ENCODE measurements at places on chromosomes 6 and 20. TPM values are rescaled to one million over a fixed set of nuclear protein-coding genes. Genes with fewer than 3 reads are reported as not detected.

DNA sequence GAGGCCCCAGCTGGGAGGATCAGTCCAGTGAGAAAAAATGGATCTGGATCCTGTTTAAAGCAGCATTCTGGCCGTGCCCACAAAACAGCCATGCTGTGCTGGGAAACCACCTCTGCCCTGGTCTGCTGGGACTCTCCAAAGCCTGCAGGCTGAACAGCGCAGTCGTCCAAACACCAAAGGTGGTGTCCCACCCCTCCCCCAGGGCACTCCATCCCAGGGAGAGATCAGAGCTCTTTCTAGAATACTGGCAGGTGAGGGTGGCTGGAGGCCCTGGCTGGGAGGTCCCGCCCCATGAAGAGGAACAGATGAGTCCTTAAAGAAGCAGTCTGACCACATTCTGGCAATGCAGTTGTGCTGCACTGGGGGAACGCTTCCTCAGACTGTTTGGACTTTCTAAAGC is 84.6 kb downstream of the MRAP2 start:
- no peaks in the 10 kb centered on the region for H3K36me3 ChIP-seq
- H3K4me3 ChIP-seq, result no peak overlapping the region
- H3K4me1 ChIP-seq, result no peaks in the 10 kb centered on the region
- DNase-seq, result no peak

- peaks cover 6% of the 10 kb centered on the region for H3K4me1 ChIP-seq
- H3K36me3 ChIP-seq, result no peaks in the 10 kb centered on the region
- H3K27me3 ChIP-seq, result no peaks in the 10 kb centered on the region
- DNase-seq, result peak; percentile 62
- no peak overlapping the region for H3K27ac ChIP-seq
- no peak overlapping the region for H3K4me3 ChIP-seq
These were observed 85.2 kb downstream of the SHLD1 start for GRCh38 chr20:5835321-5835821.

DNA sequence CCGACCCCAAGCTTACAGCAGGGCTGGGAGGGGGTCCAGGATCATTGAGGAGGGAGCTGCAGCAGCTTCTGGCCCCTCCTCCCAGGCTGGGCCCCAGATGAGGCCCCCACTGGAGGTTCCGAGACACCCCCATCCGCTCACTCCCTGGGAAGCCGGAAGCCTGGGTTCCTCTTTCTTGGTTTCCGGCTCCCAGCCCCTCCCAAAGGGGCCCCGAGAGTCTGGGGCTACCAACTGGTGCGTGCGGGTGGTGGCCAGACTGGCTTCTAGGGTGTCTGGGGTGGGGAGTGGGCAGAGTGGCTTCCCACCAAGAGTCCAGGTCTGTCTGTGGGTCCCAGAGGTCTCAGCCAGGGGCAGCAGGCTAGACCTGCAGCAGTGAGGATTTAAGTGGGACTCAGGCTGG is 2.2 kb downstream of the RGS19 start:
- H3K4me3 ChIP-seq, result no peak overlapping the region
- H3K4me1 ChIP-seq, result peaks cover 11% of the 10 kb centered on the region
- peaks cover 21% of the 10 kb centered on the region for H3K36me3 ChIP-seq
- H3K27me3 ChIP-seq, result peaks cover 4% of the 10 kb centered on the region
- no peak for DNase-seq

- H3K27me3 ChIP-seq, result no peaks in the 10 kb centered on the region
- H3K4me1 ChIP-seq, result peaks cover 17% of the 10 kb centered on the region
- peak; percentile 86 for DNase-seq
- peak overlapping the region; percentile 46 for H3K27ac ChIP-seq
- H3K36me3 ChIP-seq, result no peaks in the 10 kb centered on the region
These were observed 9.2 kb downstream of the ZHX3 start for GRCh38 chr20:41308290-41308711.

- no peaks in the 10 kb centered on the region for H3K27me3 ChIP-seq
- H3K4me1 ChIP-seq, result no peaks in the 10 kb centered on the region
- H3K36me3 ChIP-seq, result no peaks in the 10 kb centered on the region
- H3K27ac ChIP-seq, result no peak overlapping the region
- H3K4me3 ChIP-seq, result no peak overlapping the region
These were observed 12.7 kb upstream of the JAG1 start for GRCh38 chr20:10686356-10687133.

- H3K27me3 ChIP-seq, result peaks cover 1% of the 10 kb centered on the region
- H3K36me3 ChIP-seq, result no peaks in the 10 kb centered on the region
- DNase-seq, result peak; percentile 3
- no peak overlapping the region for H3K4me3 ChIP-seq
- no peak overlapping the region for H3K27ac ChIP-seq
- H3K4me1 ChIP-seq, result no peaks in the 10 kb centered on the region
These were observed 88.5 kb downstream of the TBC1D7 start for GRCh38 chr6:13239530-13240455.

- no peak overlapping the region for H3K4me3 ChIP-seq
- peaks cover 5% of the 10 kb centered on the region for H3K36me3 ChIP-seq
- peak overlapping the region; percentile 29 for H3K27ac ChIP-seq
These were observed 261.5 kb downstream of the EYA4 start for GRCh38 chr6:133502441-133503335.

DNA sequence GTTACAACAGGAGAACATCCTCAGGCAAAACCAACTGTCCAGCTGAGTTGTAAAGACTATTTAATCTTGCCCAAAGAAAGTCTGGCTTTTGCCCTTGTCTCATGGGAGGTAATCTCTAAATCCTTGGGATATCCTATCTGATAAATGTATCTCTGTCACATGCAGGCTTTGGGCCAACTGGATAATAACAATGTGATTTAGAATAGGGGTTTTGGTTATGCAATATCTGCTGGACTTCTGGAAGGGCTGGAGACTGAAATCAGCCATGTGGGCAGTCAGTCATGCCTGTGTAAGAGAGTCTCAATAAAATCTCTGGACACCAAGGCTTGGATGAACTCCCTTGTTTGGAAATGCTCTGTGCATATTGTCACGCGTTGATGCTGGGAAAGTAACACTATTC is 56.3 kb upstream of the PRL start:
- H3K4me1 ChIP-seq, result peaks cover 2% of the 10 kb centered on the region
- H3K4me3 ChIP-seq, result no peak overlapping the region

GRCh38 chr20:57135875-57136274 is 130.6 kb downstream of the BMP7 start:
- no peak overlapping the region for H3K27ac ChIP-seq
- no peaks in the 10 kb centered on the region for H3K4me1 ChIP-seq
- no peaks in the 10 kb centered on the region for H3K27me3 ChIP-seq
- no peak overlapping the region for H3K4me3 ChIP-seq
- DNase-seq, result no peak
- no peaks in the 10 kb centered on the region for H3K36me3 ChIP-seq

DNA sequence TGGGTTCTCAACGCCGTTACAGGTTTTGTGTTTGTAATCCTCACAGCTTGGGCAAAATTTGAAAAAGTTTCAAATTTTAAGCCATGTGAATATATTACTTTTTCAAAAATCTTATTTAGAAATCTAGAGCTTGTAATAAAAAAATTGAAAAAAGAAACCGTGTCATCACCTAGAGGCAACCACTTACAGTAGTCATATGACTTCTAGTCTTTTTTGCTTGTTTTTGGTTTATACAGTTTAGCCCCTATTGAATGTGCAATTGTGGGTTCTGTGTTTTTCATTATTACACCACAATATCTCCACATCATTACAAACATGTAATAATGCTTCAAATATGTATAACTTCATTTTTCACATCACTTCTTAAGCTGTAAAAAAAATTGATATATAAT is 888 bp downstream of the DYNLRB1 start:
- no peak for DNase-seq
- H3K27me3 ChIP-seq, result no peaks in the 10 kb centered on the region
- peak overlapping the region; percentile 89 for H3K4me3 ChIP-seq
- H3K36me3 ChIP-seq, result peaks cover 4% of the 10 kb centered on the region
- peak overlapping the region; percentile 95 for H3K27ac ChIP-seq

DNA sequence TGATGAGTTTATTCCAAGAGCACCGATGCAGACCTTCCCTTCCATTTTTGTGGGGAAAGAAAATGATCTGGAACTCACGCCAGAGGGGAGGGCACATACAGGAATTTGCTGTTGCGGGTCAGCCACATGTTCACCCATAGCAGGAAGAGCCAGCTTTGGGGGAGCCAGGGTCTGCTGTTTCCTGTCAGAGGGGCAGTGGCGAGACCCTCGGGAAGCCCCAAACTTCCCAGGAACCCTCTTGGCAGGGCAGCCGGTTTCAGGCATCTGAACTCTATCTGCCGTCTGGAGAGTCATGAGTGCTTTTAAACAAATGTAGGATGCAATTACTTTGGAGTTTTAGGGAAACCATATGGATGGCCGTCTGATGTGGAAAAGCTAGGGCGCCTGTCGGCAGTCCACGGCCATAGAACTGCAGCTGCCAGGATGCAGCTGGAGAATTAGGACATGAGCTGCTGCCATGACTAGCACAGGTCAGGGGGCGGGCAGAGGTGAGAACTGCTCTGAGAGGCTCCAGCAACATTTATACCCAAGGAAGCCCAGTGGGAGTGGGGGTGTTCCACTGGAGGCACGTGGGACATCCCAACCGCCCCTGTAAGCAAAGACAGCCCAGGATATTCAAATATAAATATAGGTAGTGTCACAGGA is 14.8 kb upstream of the SERPINB9 start:
- H3K36me3 ChIP-seq, result no peaks in the 10 kb centered on the region
- H3K27me3 ChIP-seq, result no peaks in the 10 kb centered on the region
- H3K27ac ChIP-seq, result no peak overlapping the region
- no peak for DNase-seq
- H3K4me1 ChIP-seq, result peaks cover 4% of the 10 kb centered on the region

DNA sequence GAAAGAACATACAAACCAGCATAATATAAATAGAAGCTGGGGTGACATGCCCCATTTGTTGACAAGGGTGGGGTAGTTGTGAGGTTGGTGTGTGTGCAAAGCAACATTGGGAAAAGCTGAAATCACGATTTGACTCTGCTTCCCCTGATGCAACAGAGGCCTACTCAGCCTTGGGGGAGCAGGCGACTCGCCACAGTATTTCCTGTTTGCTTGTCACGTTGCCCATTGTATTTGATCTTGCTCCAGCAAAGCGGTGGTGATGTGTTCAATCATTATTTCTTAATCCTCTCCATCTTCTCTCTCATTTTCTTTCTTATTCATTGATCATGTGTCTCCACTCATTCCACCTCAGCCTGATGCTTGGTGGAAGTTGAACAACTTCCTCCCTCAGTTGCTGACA is 165.8 kb upstream of the CITED2 start:
- no peaks in the 10 kb centered on the region for H3K27me3 ChIP-seq
- peak overlapping the region; percentile 86 for H3K27ac ChIP-seq
- peak; percentile 77 for DNase-seq
- no peaks in the 10 kb centered on the region for H3K36me3 ChIP-seq
- no peak overlapping the region for H3K4me3 ChIP-seq
- peaks cover 12% of the 10 kb centered on the region for H3K4me1 ChIP-seq

- peak; percentile 12 for DNase-seq
- no peaks in the 10 kb centered on the region for H3K4me1 ChIP-seq
- no peaks in the 10 kb centered on the region for H3K27me3 ChIP-seq
These were observed 121.5 kb upstream of the HCRTR2 start for GRCh38 chr6:55052846-55053245.

- peaks cover 6% of the 10 kb centered on the region for H3K4me1 ChIP-seq
- H3K27me3 ChIP-seq, result no peaks in the 10 kb centered on the region
- DNase-seq, result no peak
- no peak overlapping the region for H3K4me3 ChIP-seq
- no peak overlapping the region for H3K27ac ChIP-seq
- no peaks in the 10 kb centered on the region for H3K36me3 ChIP-seq
These were observed 304.6 kb upstream of the ZFP64 start for GRCh38 chr20:52496191-52496590.

DNA sequence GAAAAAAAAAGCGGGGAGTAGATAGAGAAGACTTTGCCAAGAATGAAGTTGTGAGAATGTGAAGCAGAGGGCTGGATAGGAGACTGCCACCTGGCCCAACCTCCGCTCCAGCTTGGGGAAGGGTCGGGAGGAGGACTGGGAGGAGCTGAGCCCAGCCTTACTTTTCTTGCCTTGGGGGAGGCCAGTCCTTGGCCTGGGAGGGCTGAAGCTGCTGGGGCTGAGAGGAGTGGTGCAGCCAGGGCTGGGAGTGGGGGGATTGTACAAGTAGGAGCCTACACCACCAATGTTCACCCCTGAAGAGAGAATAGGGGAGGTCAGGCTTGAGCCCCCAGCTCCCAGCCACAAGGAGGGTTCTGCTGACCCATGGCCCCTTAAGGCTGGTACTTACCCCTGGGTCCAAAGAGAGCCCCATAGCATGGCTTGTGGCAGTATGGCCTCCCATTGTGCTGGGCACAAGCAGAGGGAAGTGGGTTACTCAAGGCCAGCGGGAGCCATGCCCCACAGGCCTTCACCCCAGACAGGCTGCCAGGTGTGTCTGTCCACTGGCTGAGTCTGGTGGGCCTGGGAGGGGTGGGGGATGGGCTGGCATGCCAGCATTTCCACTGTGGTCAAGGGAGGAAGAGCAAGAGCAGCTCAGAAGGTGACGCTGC is 1.1 kb downstream of the CRIP3 start:
- H3K4me3 ChIP-seq, result no peak overlapping the region
- H3K27me3 ChIP-seq, result peaks cover 45% of the 10 kb centered on the region
- no peaks in the 10 kb centered on the region for H3K4me1 ChIP-seq

DNA sequence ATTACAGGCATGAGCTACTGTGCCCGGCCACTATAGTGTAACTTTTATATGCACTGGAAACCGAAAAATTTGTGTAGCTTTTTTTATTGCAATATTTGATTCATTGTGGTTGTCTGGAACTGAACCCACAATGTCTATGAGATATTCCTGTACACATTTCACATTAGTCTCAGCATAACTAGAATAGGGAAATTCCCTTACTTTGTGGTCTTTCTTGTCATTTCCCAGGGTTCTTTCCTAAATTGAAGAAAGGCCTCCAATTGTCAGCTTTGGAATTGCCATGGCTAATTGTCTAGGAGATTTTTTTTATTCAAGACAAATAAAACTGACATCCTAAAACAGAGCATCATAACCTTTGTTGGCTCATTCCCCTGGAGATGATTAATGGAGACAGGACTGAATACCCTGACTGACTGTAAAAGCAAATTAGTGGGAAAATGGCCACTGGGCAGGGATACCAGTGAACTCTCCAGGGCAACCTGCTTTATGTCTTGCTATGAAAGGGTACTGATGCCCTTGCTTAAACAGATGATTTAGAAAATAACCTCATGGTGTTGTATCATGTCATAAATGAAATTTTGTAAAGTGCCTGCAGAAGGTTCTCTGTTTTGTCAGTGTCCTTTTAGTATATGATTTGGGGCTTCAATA is 576.9 kb downstream of the RFPL4B start:
- no peaks in the 10 kb centered on the region for H3K4me1 ChIP-seq
- H3K36me3 ChIP-seq, result no peaks in the 10 kb centered on the region
- no peak overlapping the region for H3K4me3 ChIP-seq

GRCh38 chr6:109713097-109713496 is 22.0 kb downstream of the FIG4 start:
- no peaks in the 10 kb centered on the region for H3K36me3 ChIP-seq
- no peaks in the 10 kb centered on the region for H3K4me1 ChIP-seq
- DNase-seq, result no peak
- no peak overlapping the region for H3K27ac ChIP-seq

GRCh38 chr6:151096691-151097606 is 142.8 kb upstream of the AKAP12 start:
- H3K4me1 ChIP-seq, result peaks cover 3% of the 10 kb centered on the region
- peaks cover 48% of the 10 kb centered on the region for H3K36me3 ChIP-seq
- no peaks in the 10 kb centered on the region for H3K27me3 ChIP-seq
- H3K4me3 ChIP-seq, result no peak overlapping the region

Gene REM1
- total RNA-seq, result not detected

Gene SYCP2L
- total RNA-seq, result not detected

Gene ATAT1
- 3.3 TPM for total RNA-seq

Gene GABRR2
- total RNA-seq, result under 0.01 TPM

Gene VWA7
- total RNA-seq, result 0.28 TPM

Gene ADTRP
- total RNA-seq, result 0.83 TPM

Measured in IMR-90 (cell line).